ENCODE measurements at places on chromosomes 6 and 20.

DNA sequence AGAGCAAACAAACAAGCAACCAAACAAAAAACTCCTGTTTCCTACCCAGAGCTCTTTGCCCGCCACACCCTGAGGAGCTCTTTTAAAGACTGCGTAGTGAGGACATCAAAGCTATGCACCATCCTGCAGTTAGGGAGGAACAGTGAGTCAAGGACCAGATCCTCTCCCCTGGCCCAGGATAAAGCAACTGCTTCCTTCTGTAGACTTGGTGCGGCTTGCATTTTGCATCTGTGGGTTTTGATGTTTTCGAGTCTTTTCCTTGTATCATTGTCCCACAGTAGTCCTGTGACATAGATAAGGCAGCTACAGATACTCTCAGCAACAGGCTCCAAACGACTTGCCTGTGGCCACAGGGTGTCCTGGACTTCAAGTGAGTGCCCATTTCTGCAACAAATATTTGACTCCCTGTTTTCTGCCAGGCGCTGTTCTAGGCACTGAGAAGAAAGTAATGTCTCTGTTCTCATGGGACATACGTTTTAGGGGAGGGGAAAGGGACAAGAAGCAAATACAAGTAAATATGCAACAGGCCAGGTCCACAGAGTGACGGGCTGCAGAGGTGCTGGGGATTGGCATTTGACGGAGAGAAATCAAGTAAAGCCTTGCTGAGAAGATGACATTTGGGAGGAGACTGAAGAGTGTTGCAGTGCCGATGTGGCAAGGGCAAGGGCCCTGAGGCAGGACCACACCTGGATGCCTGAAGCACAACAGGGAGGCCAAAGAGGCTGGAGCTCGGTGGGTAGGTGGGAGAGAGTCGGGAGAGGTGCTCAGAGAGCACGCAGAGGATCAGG lies 35.9 kb upstream of the MAP3K4 start:
- no peak for DNase-seq

DNA sequence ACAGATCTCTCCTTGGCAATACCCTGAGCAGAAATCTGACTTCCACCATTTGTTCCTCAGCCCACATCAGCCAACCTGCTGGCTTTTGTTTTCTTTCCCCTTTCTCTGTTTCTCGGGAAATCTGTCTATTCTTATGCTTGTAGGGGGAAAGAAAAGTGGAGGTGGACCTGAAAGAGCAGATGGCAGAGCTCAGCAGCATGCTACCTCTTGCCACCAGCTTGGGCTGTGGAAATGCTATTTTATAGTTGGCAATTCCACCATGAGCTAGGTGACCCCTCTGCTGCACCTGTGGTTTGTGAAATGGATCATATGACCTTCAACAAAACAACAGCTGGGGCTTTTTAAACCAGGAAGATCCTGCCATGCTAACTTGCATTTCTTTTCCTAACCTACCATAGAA lies 6.8 kb upstream of the SPATS1 start:
- DNase-seq = no peak

DNA sequence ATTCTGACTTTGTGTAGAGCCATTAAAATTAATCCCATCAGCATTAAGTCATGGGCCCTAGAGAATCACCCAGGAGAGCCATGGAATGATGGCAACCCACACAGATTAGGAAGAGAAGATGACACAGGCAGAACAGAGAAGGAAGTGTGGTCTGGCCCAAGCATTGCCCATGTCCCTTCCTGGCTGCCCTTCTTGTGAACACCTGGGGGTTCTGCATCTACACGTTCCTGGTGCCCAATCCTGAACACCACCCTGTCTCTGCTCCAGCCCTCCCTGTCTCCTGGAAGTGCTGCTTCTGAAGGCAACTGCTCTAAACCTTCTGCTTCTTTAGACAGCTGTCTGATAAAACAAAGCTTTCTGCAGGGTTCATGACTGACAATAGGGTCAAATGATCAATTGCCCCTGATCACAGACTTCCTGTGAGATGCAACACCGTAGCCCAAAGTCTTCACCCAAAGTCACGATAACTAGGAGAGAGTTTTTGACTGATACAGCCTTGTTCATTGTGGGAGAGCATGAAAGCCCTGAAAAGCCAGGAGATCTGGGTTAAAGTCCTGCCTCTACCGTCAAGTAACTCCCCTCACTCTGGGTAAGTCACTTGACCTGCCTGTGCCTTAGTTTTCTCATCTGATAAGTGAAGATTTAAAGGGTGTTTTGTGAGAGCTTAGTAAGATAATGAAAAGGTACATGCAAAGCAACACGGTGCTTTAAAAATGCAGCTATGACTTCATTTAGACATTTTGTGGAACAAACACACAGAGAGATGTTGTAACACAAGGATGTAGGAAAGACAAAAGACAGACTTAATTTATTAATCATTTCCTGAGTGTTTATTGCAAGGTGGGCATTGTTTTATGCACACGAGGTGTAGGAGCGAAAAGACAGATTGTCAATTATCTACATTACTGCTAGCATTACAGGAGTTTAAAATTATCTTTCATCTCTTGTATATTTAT lies 291.2 kb upstream of the STXBP5 start:
- no peak for DNase-seq

DNA sequence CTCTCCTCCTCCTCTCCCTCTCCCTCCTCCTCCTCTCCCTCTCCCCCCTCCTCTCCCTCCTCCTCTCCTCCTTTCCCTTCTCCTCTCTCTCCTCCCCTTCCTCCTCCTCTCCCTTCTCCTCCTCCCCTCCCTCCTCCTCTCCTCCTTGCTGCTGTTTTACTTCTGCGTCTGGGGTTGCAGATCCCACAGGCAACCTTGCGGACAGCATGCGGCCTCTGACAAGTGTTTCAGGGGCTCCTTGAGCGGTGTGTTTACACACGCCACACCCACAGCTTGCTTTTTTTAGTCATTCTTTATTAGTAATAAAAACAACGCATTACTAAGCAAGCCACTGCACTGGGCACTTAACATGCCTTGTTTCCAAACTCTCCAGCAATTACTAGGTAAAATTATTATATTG lies 81.9 kb downstream of the TFAP2C start:
- peak; percentile 37 for DNase-seq

DNA sequence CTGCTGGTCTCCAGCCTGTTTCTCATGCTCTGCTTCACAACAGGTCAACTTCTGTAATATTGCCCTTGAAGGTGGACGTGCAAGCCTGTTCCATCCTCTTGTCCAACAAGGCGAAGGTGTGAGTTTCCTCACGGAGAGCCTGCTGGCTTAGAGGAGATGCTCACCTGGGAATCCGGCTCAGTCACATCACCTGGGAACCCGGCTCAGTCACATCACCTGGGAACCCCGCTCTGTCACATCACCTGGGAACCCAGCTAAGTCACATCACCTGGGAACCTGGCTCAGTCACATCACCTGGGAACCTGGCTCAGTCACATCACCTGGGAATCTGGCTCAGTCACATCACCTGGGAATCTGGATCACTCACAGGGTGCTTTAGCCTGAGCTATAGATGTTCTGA lies 230.1 kb downstream of the ERMARD start:
- no peak for DNase-seq

DNA sequence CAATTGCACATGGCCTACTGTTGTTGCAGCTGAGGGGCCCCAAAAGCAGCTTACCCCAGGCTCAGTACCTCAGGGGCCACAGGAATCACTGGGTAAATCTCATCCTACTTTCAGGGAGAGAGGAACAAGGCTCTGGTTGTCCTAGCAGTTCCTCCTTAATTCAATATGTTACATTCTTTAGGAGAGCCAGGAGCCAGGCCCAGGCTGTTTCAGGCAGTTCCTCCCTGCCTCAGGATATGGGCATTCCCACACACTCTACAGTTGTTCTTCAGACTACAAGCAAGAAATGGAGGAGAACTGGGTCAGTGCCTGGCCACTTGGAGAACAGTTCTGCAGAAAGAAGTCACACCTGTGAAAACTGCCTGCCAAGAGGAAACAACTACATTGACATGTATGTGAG lies 9.6 kb upstream of the BTN3A2 start:
- DNase-seq = no peak

GRCh38 chr20:33684533-33685327 lies 1.5 kb downstream of the E2F1 start:
- peak; percentile 65 for DNase-seq

GRCh38 chr20:43914311-43915210 lies at the start of gene TOX2:
TSS of gene TOX2 (plus strand) at chr20:43914852. CDS start at chr20:43914892, 40 bp downstream.
- peak; percentile 55 for DNase-seq

DNA sequence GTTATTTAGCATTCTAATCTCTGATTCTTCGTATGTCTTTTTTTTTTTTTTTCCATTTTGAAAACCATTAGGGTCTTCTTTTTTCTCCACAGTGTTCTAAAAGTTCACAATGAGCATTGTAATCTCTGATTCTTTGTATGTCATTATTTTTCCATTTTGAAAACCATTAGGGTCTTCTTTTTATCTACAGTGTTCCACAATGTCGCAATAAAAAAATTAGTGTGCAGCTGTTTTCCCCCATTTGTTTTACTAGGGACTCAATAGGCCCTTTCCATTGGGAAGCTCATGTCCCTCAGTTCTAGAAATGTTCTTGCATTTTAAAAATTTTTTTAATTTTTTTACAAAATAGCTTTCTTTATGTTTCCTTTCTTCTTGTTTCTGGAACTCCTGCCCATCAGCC lies 64.2 kb downstream of the RNF182 start:
- DNase-seq = no peak

DNA sequence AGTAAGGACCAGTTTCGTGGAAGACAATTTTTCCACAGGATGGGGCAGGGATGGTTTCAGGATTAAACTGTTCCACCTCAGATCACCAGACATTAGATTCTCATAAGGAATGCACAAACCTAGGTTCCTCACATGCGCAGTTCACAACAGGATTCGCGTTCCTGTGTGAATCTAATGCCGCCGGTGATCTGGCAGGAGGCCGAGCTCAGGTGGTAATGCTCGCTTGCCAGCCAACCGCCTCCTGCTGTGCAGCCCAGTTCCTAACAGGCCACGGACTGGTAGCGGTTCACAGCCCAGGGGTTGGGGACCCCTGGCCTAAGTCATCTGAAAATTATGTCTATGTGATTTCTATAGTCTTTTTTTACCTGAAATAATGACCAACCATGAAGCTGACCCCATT lies 217.5 kb downstream of the TMEM200A start:
- DNase-seq = peak; percentile 17

DNA sequence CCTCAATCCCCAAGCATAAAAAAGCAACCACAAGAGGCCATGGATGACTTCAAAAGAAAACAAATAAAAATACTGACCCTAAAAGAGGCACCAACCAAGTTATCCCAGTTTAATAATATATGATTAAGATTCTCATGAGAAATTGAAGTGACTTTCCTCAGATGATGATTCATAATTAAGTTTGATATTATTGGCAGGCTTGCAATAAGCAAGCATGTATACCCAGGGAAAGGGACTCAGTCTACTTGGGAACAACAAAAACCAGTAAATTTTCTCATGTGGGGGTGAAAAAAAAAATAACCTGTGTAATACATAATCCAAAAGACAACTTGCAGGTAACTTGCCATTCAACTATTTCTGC lies 19.6 kb downstream of the JAG1 start:
- no peak for DNase-seq

- no peak for DNase-seq
Measured at GRCh38 chr6:124539096-124539495, 423.1 kb upstream of the RNF217 start.

- DNase-seq = no peak
Measured at GRCh38 chr20:44838521-44838920, 28.2 kb upstream of the RIMS4 start.

GRCh38 chr6:143784316-143784715 lies 58.8 kb upstream of the LTV1 start:
- no peak for DNase-seq

DNA sequence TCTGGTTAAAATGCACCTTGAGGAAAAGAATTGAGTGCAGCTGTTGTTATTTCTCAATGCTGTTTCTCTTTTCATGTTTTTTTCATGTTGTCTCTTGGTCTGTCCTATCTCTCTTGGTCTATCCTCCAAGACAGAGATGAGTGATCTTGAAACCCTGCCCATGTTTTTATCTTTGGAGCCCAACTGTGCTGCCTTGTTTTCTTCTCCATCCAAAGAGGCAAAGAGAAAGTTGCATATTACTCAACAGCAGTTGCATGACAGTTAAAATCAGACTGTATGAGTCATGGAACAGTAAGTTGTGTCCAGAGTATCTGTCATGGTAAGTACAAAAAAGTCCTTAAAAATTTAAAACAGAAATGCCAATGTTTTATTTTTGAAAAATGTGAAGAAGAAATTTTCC lies 26.2 kb downstream of the BCAS1 start:
- DNase-seq = no peak

DNA sequence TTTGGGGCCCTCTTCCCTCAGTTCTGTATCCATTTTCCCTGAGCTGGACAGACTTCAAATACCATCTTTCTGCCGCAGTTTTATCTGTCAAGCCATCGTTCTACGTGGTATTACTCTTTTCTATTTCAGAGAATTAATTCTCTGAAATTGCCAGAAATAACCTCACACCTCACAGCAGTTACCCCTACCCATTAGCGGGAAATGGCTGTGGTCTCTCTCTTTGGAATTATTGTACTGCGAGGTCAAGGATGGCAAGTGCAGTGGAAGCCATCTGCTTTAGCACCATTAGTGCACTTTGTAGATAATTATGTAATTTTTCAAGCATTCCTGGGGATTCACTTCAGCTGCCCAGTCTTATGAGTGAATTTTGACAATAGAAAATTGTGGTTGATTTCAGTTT lies 147.8 kb upstream of the CDH4 start:
- no peak for DNase-seq

- DNase-seq = peak; percentile 71
Measured at GRCh38 chr6:138509371-138509770, 10.1 kb upstream of the NHSL1 start.

DNA sequence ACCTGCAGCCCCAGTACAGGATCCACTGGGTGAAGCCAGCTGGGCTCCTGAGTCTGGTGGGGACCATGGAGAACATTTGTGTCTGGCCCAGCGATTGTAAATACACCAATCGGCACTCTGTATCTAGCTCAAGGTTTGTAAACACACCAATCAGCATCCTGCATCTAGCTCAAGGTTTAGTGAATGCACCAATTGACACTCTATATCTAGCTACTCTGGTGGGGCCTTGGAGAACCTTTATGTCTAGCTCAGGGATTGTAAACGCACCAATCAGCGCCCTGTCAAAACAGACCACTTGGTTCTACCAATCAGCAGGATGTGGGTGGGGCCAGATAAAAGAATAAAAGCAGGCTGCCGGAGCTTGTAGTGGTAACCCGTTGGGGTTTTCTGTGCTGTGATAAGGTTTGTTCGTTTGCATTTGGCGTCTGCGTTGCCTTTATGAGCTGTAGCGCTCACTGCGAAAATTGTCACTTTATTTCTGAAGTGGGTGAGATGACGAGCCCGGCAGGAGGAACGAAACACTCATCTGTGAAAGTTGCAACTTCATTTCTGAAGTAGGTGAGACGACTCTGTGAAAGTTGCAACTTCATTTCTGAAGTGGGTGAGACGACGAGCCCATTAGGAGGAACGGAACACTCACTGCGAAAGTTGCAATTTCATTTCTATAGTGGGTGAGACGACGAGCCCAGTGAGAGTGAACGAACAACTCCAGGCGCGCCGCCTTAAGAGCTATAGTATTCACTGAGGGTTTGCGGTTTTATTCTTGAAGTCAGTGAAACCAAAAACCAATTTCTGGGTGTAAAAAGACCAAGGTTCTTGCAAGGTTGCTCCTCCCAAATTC lies 31.1 kb downstream of the SERPINB6 start:
- DNase-seq = no peak
